A549 (cell line): ENCODE measurements at places on chromosomes 16 and 17. TPM values are rescaled to one million over a fixed set of nuclear protein-coding genes. Genes with fewer than 3 reads are reported as not detected.

Gene TEKT3
- polyA plus RNA-seq = 0.17 TPM in 1 of 3 replicates, not detected in the others

Gene PPP1R27
- 0.09 TPM in 1 of 3 replicates, not detected in the others for polyA plus RNA-seq

Gene RPRML
- polyA plus RNA-seq = 0.10 to 0.22 TPM (median 0.20 TPM) in 3 replicates

Gene C16orf54
- polyA plus RNA-seq = not detected in 3 replicates

Gene C1QL1
- 7.4 to 9.3 TPM (median 8.5 TPM) in 3 replicates for polyA plus RNA-seq
